ENCODE measurements at places on chromosomes 11 and 22.

DNA sequence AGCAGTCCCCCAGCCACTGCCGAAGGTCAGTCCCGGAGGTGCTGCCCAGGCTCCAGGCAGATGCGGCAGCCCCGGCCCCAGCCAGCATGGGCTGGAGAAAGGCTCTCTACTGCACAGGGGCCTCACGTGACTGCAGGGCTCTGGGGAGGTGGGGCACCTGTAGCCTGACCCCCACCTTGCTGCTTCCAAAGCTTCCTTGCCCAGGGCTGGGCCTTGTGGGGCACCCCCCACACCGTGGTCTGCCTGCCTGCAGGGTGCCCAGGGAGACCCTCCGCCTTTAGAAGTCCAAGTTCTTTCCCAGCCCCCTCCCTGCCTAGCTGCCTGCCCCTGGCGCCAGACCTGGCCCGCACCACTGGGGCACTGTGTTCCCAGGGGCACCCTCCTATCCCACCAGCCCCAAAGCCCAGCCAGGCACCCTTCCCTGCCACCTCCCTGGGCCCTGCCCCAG, 28.4 kb upstream of the TXNRD2 start:
- no peak for DNase-seq

DNA sequence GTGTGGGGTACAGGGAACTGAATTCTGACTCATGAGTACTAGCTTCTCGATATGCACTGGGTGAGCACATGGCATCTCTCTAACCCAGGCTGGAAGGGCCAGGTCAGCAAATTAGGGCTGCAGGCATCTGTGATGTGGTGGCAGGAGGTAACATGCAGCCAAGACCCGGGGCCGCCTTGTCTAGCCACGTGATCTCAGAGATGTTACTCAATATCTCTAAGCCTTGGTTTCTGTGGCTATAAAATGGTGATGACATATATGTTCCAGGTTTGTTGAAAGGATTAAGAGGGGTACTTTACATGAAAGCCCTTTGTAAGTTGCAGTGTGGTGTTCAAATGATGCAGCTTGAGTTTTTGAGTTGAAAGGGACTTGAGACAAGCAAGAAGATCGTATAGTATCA, 3.2 kb downstream of the ST14 start:
- DNase-seq: no peak

- no peak for DNase-seq
Measured at GRCh38 chr11:14054116-14055107, 91.9 kb downstream of the SPON1 start.

DNA sequence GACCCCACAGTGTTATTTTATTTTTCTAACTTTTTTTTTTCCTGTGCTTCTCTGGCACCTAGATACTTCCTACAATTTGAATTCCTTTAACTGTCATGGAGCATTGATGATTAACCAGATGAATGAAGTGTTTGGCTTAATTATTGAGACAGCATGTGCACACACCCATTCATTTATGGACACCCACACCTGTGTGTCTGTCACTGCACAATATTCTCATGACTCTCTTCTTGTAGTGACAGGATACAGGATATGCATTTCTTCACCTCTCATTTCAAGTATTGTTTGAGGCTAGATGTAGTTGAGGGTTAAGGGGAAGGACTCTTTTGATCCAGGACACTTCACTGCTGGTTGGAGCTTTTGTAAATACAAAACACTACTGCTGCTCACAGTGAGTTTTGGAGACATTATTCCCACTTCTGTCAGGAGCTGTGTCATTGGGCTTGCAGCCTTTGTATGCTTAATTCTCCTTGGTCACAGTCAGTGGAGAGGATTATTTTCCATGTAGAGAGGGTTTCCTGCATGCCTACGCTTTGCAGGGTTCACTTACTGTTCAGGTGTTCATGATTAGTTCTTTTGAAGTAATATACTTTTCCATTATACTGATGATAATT, 33.5 kb downstream of the SPECC1L start:
- DNase-seq: no peak

DNA sequence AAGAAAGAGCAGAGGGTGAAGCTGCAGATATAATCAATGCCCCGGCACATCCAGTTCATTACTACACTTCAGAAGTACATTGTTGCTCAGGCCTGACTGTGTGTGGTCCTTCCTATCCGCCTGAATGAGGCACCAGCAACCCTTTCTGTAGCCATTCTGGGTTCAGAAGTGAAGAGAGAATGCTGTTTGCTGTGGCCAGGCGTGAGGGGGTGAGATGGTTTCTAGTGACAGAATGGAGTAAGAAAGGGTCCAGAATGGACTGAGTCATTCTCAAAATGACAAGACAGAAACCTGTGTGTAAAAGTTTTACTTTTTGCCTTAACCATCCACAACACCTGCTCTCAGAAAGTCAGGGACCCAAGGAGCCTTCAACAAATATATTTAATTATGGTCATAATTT, 334.8 kb downstream of the GUCY1A2 start:
- no peak for DNase-seq

- DNase-seq: no peak
Measured at GRCh38 chr22:23841736-23842445, 3.1 kb upstream of the DERL3 start.

DNA sequence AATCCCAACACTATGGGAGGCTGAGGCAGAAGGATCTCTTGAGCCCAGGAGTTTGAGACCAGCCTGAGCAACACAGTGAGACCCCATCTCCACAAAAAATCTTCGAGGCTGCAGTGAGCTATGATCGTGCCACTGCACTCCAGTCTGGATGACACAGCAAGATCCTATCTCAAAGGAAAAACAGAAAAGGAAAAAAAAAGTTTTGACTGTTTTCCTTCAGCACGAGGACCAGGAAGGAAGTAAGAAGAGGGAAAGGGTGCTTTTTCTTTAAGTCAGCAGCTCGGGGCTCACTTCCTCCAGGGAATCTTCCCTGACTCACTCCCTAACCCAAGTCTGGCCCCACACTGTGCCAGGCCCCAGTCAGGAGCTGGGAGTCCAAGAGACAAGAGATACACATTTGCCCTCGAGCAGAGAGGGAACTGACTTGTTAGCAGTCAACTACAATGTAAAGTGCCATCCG, 14.2 kb downstream of the ARRB1 start:
- no peak for DNase-seq

- DNase-seq: no peak
Measured at GRCh38 chr11:78622666-78623065, 48.0 kb upstream of the NARS2 start.

DNA sequence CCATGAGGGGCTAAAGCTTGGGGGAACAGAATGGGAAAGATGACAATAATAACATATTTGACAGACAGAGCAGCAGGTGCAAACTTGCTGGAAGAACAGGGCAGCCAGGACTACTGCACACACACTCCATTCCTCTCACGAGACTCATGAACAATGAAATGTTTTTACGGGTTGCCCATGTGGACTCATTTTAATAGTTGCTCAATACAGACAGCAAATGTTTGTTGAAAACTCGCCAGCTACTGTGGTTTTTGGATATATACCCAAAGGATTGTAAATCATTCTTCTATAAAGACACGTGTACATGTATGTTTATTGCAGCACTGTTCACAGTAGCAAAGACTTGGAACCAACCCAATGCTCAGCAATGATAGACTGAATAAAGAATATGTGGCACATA, 10.3 kb downstream of the SYT13 start:
- no peak for DNase-seq

- DNase-seq: peak; percentile 80
Measured at GRCh38 chr22:20456064-20456721, 18.6 kb upstream of the SCARF2 start.

- no peak for DNase-seq
Measured at GRCh38 chr11:34379079-34379478, 21.3 kb upstream of the ABTB2 start.

- no peak for DNase-seq
Measured at GRCh38 chr11:23423104-23423503, 562.8 kb upstream of the CCDC179 start.

GRCh38 chr11:74970852-74971395, 17.8 kb upstream of the NEU3 start:
- no peak for DNase-seq

DNA sequence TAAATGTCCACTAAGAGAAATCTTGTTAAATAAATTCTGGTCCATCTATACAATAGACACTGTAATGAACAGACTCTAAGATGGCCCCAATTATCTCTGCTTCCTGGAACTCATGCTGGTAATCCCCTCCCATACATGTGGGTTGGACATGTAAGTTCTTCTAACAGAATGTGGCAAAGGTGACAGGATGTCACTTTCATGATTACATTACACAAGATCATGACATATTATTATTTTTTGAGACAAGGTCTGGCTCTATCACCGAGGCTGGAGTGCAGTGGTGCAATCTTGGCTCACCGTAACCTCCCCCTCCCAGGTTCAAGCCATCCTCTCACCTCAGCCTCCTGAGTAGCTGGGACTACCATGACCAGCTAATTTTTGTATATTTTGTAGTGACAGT, 14.6 kb upstream of the NDUFC2 start:
- no peak for DNase-seq

GRCh38 chr11:58006940-58007339, 16.7 kb upstream of the OR9Q1 start:
- no peak for DNase-seq

DNA sequence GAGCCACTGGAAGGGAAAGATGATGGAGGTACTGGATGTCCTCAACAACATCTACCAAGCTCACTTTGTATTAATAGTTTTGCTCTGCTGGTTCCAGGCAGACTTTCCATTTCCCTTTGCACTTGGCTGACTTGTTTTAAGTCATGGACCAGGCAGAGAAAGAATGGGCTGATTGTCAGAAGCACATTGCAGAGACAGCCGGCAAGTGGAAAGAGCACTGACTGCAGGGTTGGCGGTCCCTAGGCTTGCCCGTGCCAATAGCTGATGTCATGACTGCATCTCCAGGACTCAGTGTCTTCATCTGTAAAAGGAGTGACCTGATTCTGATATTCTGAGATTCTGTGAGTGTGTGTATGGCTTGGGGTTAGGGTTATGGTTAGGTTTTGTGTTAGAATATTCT, 20.9 kb upstream of the NNMT start:
- no peak for DNase-seq

- no peak for DNase-seq
Measured at GRCh38 chr11:61923166-61924063, 6.0 kb upstream of the RAB3IL1 start.

- DNase-seq: no peak
Measured at GRCh38 chr11:114316980-114317786, 21.0 kb downstream of the NNMT start.

GRCh38 chr22:20764729-20765128, 9.2 kb upstream of the SERPIND1 start:
- DNase-seq: no peak

- DNase-seq: no peak
Measured at GRCh38 chr22:46464296-46464695, 73.1 kb downstream of the CELSR1 start.

DNA sequence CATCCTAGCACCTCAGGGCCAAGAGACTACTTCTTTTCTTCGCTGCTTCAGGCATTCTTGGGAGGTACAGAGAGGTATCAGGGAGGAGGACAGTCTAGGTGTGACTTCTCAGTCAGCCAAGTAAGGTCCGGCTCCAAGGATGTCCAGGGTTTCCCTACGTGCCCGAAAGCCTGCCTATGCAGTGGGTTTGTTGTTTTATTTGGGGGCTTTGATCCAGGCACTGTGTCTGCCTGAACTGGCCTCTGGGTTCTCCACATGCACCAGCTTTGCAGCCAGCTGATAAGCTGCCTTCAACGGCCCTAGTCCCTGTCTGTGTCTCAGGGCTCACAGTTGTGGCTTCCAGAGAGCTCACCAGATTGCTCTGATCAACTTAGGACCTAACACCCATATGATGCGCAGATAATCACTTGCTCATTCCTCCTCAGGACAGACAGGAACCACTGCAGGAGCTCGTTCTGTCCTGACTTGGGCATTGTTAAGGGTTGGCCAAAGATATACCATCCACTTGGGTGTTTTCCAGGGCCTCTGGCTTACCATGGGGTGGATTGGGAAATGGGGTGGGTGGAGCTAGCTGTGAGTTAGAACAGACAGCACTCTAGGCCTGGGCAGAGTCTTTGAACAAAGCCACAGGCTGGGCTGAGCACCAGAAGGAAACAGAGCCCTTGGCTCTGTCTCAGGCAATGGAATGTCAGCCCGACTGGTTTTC, 45.5 kb upstream of the CRYBB3 start:
- DNase-seq: no peak

DNA sequence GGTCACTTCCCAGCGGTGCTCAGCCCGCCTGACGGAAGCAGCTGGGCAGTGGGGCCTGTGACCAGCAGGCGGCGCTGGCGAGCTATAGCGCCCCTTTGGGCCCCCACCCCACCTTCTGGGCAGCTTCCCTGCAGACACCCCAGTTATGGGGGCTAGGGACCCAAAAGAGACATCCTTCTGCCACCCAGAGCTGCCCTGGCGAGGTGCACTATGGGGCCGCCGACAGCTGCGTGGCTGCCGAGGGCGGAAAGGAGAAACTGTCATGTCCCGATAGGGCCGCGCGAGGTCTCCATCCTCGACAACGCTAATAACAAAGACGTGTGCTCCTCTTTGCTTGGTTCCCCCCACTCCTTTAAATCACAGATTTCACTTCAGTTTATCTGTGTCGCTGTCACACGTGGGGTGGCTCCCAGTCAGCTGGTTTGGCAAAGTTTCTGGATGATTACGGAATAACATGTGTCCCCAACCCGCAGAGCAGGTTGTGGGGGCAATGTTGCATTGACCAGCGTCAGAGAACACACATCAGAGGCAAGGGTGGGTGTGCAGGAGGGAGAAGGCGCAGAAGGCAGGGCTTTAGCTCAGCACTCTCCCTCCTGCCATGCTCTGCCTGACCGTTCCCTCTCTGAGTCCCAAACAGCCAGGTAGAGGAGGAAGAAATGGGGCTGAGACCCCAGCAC, 673 bp upstream of the MYO7A start:
- peak; percentile 66 for DNase-seq

GRCh38 chr11:67705264-67705663, 30.8 kb upstream of the ALDH3B2 start:
- DNase-seq: no peak

GRCh38 chr11:60345489-60345888, 18.4 kb downstream of the MS4A6E start:
- no peak for DNase-seq

DNA sequence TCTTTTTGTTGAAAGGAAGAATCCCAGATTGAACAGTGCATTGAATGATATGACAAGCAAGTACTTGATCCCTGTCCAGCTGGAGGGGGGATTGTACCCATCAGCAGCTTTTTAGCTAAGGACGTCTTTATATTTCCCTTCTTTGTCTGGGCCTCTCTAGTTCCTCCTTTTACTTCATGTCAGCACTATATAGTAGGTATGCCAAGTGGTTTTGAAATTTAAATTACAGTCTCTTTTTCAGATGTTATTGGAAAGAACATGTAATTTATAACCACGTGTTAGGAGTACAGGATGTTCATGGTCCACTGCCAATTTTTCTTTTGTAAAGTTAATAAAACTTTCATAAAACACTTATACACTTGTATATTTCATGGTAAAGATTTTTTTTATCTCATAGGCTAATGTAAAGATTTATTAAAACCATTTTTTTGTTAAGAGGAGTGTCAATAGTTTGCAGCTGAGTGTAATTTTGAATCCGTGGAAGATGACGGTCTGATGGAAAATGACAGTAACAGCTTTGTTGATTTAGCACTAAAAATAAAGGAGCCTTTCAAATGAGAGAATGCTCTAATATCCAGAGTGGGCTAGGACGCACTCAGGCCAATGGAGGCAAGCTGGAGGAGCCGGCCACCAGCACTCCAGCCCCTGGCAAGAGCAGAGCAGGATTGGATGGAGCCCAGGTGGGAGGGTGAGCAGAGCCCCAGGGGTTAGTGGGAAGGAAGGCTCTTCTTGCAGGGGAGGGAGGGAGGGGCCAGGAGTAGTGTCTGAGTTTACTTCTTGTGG, 488.3 kb downstream of the INSC start:
- DNase-seq: no peak

GRCh38 chr11:27626269-27626937, 73.9 kb downstream of the BDNF start:
- no peak for DNase-seq

Data from stimulated activated CD4-positive, alpha-beta T cell treated with anti-CD3 and anti-CD28 coated beads, Interleukin-2, amount 100 ng/mL, for 24 hours (primary cell).